Naive thymus-derived CD4-positive, alpha-beta T cell (primary cell): ENCODE measurements at places on chromosomes 7 and 10.

DNA sequence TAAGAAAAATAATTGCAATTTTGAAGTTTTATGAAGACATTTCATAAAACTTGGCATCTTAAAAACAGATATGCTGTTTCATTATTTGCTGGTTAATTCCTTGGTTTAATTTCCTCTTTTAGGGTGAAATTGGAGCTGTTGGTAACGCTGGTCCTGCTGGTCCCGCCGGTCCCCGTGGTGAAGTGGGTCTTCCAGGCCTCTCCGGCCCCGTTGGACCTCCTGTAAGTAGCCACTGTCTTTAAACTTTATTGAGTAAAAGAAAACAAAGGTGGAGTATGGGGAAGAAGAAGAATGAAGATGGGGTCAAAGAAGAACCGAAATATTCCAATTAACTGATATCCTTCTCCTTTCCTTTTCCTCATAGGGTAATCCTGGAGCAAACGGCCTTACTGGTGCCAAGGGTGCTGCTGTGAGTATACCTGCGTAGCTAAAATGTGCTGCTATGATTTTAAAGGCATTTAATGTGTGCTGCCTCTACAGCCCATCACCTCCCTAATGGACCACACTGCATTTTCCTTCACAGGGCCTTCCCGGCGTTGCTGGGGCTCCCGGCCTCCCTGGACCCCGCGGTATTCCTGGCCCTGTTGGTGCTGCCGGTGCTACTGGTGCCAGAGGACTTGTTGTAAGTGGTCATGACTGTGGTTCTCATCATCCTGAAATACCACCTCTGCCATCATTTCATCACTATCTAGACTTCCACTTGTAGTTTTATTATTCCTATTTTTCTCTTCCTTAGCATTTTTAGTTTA is 14.7 kb downstream of the COL1A2 start:
- no peak for DNase-seq

DNA sequence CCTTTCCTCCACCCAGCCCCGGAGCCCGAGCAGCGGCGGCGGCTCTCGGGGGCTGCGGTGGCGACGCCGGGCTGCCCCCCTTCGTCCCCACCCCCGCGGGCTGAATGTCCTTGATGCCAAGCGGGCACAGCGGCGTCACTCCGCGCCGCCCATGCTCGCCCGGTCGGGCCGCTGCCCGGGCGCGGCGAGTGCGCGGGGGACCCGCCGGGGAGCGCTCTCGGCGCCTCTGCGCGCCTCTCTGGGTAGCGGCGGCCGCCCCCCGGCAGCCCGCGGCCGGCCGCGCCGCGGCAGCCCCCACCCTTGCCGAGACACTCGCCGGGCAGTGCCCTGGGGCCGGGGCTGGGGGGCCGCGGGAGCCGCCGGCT is 433 bp upstream of the PLXNA4 start:
- DNase-seq: no peak

- DNase-seq: no peak
Measured at GRCh38 chr7:83957333-83957732, 237.3 kb downstream of the SEMA3A start.

DNA sequence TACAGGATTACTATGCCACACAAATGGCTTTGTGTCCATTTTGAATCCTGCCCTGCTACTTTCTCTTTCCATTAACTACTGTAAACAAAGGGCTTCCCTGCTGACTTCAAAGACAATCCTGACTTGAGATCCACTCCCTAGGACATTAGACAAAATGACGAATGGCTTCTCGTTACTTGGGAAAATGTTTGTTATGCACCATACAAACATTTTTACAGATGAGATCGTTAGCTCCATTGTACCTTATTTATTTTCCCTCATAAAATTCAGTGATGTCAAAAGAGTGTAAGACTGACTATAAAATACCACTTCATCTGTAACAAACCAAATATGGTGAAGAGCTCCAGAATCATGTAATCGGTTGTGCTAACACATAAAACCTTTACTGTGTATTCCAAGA is 121.8 kb downstream of the CD36 start:
- DNase-seq: no peak

GRCh38 chr10:28179743-28180099 is 123.1 kb downstream of the MPP7 start:
- DNase-seq: no peak

GRCh38 chr7:148367731-148368475 is 222.7 kb upstream of the C7orf33 start:
- no peak for DNase-seq

GRCh38 chr7:106065575-106066500 is 46.3 kb downstream of the SYPL1 start:
- DNase-seq: no peak
